Stimulated activated CD4-positive, alpha-beta T cell treated with anti-CD3 and anti-CD28 coated beads, Interleukin-12 subunit alpha, Interleukin-12 subunit beta, amount 100 ng/mL, for 24 hours (primary cell): ENCODE measurements at places on chromosomes 3 and 15.

GRCh38 chr15:37372064-37372463 lies 271.7 kb upstream of the MEIS2 start:
- no peak for DNase-seq

DNA sequence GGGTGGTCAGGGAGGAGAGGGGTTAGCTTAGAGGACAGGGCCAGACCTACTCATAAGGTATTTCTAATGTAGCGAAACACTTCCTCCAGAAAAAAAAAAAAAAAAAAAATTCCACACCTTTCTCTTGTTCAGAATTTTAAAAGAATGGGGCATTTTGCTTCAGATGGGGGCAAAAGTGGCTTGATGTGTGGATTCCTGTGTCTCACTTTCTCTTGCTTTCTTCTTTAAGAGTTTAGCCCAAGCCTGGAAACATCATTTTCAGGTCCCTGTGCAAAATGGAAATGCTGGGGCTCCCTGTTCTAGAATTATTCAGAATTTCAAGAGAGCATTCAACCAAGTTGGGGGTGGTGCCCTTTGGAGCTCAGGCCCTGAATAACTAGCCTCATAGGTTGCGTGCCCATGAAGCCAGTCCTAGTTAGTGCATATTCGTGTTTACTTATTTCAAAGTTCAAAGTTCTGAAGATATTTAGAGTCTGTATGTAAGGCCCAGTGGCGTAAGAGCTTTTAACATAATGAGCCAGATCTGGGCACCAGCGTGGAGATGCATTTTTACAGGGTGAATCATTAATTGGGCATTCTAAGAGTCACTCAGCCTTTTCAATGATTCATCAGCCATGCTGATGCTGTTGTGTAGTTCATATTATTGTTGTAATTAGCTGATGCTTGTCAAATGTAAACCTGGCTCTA lies 104.5 kb downstream of the RPLP1 start:
- no peak for DNase-seq

- no peak for DNase-seq
These were observed 30.5 kb downstream of the CLASP2 start for GRCh38 chr3:33687406-33688010.

DNA sequence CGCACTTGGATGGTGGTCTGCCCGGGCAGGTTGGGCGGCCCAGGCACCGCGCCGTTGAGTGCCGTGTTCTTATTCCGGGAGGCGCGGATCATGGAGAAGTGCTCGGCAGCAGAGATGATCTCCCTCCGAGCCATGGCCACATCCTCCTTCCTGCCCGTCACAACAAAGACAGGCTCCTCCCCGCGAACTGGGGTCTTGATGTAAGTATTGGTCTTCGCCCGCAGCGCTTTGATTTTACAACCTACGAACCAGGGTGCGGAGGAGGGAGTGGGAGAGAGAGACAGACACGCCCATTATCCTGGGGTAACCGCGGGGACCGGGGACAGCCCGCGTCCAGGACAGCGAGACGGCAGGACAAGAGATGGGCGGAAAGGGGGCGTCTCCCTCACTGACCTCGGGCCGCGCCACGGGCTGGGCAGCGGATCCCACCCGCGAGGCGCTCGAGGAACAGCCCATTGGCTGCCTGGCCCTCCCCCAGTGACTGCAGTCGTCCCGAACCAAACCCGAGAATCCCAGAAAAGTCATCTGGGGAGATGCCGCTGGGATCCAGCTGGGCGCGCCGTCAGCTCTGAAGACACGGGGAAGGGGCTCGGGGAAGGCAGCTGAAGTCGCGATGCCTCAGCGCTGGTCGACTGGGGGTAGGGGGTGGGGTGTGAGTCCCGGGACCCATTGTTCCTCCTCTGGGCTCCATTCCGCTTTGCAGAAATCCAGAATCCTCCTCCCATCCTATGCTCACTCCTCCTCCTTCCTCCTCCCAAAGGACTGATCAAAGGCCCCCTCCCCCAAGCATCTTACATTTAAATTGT lies 1.2 kb downstream of the MEX3B start:
- DNase-seq: peak; percentile 26

- peak; percentile 77 for DNase-seq
These were observed 79.7 kb downstream of the TMEM266 start for GRCh38 chr15:76139368-76140073.

- no peak for DNase-seq
These were observed 51.7 kb downstream of the ZDHHC19 start for GRCh38 chr3:196159526-196159925.

GRCh38 chr3:40166997-40167396 lies 142.5 kb upstream of the EIF1B start:
- DNase-seq: no peak

GRCh38 chr15:31023841-31024240 lies 32.4 kb upstream of the MTMR10 start:
- no peak for DNase-seq

DNA sequence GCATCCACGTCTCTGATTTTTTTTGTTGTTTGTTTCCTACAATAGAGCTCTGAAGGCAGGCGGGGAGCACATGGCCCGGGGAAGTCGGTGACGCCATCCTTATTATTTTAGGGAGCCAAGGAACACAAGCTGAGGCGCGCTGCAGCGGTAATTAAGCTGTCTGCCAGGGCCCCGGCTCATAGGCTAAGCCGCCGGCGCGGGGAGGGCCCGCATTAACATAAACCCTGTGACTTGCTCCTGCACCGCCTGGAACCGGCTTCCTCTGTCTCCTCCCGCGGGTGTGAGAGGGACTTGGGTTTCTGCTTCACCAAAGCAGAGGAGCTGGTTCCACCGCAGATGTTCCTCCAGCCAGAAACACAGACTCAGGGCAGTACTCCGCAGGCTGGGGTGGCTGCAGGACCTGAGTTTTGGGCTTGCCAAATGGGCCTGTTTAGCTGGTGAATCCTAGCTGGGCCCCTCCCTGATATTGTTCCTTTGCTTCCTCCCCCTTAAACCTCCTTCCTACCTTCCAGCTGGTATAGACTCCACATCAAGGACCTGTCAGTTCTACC lies 25.3 kb downstream of the ANP32A start:
- peak; percentile 42 for DNase-seq

- no peak for DNase-seq
These were observed 652.5 kb upstream of the NECTIN3 start for GRCh38 chr3:110419096-110419495.

DNA sequence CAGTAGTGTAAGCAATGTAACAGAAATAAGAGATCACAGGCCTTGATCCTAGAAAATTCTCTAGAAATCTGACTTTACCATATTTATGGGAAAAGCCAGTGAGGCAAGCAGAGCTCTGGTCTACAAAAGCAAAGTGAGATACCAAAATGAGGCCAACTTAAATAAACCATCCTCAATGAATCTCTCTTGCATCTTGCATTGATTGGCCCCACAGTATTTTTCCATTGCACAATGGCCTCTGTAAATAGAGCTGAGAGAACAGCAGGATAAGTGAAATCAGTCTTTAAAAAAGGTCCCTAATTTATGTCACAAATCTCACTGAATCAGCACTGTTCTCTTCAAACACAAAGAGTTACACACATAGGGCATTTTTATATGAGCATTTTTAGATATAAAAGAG lies 8.9 kb downstream of the CFAP20DC start:
- no peak for DNase-seq

DNA sequence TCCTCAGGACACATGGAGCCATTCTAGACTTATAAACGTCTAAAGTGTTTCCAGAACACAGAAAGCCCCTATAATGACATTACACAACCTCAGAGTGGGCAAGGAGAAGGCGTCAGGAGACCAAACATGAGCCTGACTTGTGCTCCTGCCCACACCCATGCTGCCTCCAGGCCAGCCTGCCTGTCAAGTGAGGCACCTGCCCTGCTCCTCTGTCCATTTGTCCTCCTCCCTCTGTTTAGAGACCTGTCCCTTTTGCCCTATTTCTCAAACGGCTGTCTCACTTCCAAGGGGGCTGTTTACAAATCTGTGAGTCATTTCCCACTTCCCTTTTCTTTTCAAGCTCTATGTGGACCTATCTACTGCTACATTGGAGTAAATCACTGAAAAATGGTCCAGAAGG lies 21.0 kb downstream of the ZDHHC3 start:
- no peak for DNase-seq

DNA sequence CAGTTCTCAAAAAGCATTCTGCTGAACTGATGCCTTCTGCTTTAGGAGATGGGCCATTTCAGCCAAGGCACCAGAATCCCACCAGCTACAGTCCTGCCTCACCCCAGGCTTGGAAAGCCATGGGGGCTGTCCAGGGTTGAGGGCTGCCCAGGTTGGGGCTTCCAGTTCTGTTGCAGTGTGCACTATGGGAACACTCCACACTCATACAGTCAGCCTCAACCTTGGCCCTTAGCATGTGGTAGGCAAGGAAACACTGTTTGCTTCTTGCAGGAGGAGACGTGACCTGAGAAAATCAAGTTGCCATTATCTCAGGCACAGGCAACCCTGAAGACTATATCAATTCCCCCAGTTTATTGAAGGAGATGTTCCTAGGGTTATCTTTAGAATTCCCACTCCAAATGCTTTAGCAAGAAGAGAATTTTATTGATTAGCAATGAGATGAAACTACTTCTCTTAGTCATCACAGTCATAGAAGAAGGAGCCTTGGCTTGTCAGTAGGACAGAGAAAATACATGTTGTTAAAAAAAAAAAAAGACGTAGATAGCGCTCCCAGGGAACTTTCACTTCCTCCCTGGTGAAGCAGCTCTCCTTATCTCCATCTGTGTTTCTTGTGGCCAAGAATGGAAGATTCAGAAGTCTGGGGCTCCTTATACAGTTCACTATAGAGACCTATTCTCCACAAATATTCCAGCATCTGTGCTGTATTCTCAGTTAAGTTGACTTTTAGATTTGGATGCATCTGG lies 38.3 kb upstream of the IL12A start:
- no peak for DNase-seq

GRCh38 chr3:165225604-165226003 lies 29.4 kb upstream of the SLITRK3 start:
- DNase-seq: no peak

- no peak for DNase-seq
These were observed 122.2 kb upstream of the TP63 start for GRCh38 chr3:189508784-189509501.

GRCh38 chr3:147030274-147030673 lies 376.1 kb downstream of the ZIC4 start:
- no peak for DNase-seq

- no peak for DNase-seq
These were observed 557.5 kb downstream of the OCA2 start for GRCh38 chr15:27541581-27541980.

DNA sequence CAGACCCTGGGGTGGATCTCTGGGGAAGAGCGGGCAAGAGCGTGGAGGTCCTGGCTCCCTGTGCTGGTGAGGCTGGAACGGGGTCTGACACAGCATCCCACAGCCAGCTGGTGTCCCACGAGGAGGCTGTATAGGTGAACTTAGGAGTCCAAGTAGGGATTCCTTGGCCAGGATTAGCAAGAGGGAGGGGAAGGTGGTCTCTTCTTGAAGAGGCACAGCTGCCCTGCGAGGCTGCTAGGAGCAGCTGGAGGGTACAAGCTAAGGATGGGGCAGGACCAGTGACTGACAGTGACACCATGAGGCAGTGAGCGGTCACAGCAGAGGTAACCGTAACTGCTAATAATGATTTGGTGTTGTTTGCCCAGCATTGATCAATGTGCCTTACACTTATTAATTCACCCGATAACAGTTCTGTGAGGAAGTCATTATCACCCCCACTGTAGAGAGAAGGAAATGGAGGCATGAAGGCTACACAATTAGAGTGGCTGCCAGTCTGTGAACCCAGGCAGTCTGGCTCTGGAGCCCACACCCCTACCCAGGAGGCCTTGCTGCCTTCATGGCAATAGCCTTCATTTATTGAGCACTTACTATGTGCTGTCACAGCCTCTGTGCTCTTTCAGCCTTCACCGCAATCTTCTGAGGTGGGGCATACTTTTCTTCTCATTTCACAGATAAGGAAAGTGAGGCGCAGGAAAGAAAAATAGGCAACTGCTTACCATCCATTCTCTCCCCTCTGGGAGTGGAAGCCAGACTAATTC lies 59.4 kb downstream of the TMEM44 start:
- DNase-seq: no peak

DNA sequence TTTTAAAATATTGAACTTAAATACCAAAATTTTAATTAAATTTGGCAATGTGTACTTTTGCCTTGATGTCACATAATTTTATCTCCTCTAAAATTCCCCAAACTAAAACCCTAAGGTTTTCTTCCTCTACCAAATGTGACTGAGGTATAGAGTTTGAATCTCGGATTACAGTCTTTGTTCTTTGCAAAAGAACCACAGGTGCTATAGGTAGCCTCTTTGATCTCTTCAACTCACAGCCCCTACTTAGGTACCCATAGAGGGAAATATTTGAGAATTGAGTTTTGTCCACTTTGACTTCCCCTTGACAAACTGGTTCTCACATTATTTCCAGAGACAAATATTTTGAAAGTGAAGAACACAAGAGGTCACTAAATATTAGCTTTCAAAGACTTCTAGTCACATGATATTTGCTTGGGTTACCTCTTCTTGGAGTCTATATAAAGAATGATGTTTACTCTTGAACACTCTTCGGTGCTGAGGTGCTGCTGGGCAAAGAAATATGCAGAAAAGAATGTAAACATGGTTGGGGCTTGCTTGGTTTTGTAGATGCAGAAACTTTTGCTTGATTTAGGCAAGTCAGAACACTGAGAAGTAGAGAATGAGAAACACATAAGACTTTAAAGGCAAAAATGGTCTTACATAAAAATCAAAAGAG lies 120.8 kb upstream of the MCTP2 start:
- DNase-seq: no peak

DNA sequence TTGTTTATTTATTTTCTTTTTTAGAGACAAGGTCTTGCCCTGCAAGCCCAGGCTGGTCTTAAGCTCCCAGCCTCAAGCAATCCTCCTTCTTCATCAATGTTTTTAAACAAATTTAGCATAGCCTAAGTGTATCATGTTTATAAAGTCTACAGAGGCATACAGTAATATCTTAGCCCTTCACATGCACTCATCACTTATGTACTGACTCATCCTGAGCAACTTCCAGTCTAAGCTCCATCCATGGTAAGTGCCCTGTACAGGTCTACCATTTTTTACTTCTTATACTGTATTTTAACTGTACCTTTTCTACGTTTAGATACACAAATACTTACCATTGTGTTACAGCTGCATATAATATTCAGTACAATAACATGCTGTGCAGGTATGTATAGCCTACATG lies 860.0 kb downstream of the FHIT start:
- no peak for DNase-seq

DNA sequence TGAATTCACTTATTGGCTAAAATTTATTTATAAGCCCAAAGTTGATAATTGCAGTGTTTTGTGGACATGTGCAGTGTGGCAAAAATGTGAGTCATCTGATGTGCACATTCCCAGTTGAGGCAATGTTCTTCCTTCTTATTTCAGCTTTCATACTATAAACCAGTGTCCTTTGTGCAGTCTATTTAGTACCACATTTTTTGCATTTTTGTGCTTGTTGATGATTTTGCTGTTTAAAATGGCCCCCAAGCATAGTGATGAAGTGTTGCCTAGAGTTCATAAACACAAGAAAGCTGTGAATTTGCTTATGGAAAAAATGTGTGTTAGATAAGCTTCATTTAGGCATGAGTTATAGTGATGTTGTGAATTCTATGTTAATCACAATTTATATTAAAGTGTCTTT lies 19.4 kb upstream of the IL20RB start:
- DNase-seq: no peak

- no peak for DNase-seq
These were observed 1.0 kb upstream of the NR2F2 start for GRCh38 chr15:96329403-96329981.
